ENCODE measurements at places on chromosomes 3 and 15. TPM values are rescaled to one million over a fixed set of nuclear protein-coding genes. Genes with fewer than 3 reads are reported as not detected.

The CTXN2 gene
- not detected for total RNA-seq

The C2CD4A gene
- total RNA-seq: 0.28 TPM

The TMEM42 gene
- 13.8 TPM for total RNA-seq

The SHF gene
- 3.1 TPM for total RNA-seq

The SERPINI2 gene
- not detected for total RNA-seq

The GOLGA6L24 gene
- total RNA-seq: not detected

The NKTR gene
- 52.4 TPM for total RNA-seq

The TGM4 gene
- not detected for total RNA-seq

The ARPP21 gene
- total RNA-seq: 6.5 TPM

The TRANK1 gene
- 15.5 TPM for total RNA-seq

The FBXL22 gene
- total RNA-seq: 0.58 TPM

The PRRT3 gene
- 1.2 TPM for total RNA-seq

The CISH gene
- 0.28 TPM for total RNA-seq

The GRM2 gene
- total RNA-seq: under 0.01 TPM

The SHC4 gene
- total RNA-seq: 6.5 TPM

The EPHB3 gene
- total RNA-seq: 3.1 TPM

The IL17RE gene
- total RNA-seq: 0.56 TPM

The GATA2 gene
- total RNA-seq: 0.85 TPM

The ADAMTS7 gene
- 12.8 TPM for total RNA-seq

The SNTN gene
- total RNA-seq: not detected

The SMAD3 gene
- total RNA-seq: 41.8 TPM

The COLQ gene
- total RNA-seq: under 0.01 TPM

The HIGD2B gene
- not detected for total RNA-seq

The MUSTN1 gene
- 0.56 TPM for total RNA-seq

The SRGAP3 gene
- 9.3 TPM for total RNA-seq

The MRPL47 gene
- total RNA-seq: 25.4 TPM

All from regular cardiac myocyte (primary cell).